ENCODE measurements at places on chromosomes 11 and 22.

DNA sequence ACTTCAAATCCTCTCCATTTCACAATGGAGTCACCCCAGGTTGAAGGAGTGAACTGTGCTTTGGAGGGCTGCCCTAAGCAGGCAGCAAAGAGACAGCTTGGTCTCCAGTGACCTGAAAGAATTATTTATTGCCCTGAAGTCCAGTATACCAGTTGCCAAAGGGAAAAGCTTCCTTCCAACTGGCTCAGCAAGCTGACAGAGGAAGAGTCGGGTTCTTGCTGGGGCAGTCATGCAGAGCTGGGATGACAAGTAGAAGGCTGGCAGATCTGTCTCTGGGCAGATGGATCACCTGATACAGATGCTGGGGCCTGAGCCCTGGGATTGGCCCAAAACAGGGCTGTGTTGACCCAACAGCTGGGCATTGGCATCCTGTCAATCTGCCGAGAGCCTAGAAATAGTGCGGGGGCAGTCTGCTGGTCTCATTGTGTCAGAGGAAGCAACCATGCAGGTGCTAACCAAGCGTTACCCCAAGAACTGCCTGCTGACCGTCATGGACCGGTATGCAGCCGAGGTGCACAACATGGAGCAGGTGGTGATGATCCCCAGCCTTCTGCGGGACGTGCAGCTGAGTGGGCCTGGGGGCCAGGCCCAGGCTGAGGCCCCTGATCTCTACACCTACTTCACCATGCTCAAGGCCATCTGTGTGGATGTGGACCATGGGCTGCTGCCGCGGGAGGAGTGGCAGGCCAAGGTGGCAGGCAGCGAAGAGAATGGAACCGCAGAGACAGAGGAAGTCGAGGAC is at the start of gene THRSP:
THRSP (plus strand) TSS at position 422 of the 742 bp plus-strand sequence; CDS start at position 443, 21 bp downstream.
- DNase-seq, result no peak

DNA sequence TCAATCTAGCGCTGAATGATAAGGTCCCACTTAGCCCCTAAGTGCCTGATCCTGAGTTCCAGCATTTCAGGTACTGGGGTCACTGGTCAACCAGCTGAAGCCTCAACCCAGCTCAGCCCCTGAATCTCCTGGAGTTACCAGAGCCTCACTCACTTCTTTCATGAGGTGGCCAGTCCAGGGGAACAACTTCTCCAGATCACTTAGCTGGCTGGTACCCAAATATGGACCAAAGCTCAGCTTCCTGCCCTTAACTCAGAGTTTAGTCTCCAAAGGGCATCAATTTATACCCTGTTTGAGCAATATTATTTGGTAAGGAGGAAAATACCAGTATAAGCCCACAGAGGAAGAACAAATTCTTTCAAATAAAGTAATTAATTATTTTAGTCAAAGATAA is 105.6 kb downstream of the SLC1A2 start:
- no peak for DNase-seq

GRCh38 chr11:64264371-64264852 is 13.1 kb downstream of the PLCB3 start:
- no peak for DNase-seq

- no peak for DNase-seq
Observed at GRCh38 chr11:102900346-102900745, 25.6 kb upstream of the MMP12 start.

- DNase-seq, result no peak
Observed at GRCh38 chr11:64850979-64851567, 6.6 kb upstream of the CDC42BPG start.

GRCh38 chr11:88131764-88132470 is 43.3 kb downstream of the RAB38 start:
- no peak for DNase-seq

DNA sequence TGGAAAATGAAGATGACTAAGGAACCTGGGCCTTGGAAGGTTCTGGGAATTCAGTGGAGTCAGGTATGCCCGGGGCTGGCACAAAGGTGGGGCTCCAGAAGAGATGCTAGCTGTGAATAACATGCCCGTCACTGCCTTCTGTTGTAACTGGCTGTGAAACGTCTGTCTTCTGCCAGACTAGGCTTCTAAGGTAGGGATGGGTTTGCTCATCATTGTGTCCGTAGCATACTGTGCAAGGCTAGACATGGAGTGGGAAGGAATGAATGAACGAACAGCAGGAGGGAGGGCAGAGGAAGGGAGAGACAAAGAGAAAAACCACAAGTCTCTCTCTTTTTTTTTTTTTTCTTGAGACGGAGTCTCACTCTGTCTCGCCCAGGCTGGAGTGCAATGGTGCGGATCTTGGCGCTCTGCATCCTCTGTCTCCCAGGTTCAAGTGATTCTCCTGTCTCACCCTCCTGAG is 327.4 kb downstream of the MN1 start:
- peak; percentile 80 for DNase-seq

GRCh38 chr11:34165786-34166555 is 60.5 kb downstream of the NAT10 start:
- no peak for DNase-seq

- DNase-seq, result peak; percentile 83
Observed at GRCh38 chr11:1826552-1827094, 8.2 kb upstream of the SYT8 start.

DNA sequence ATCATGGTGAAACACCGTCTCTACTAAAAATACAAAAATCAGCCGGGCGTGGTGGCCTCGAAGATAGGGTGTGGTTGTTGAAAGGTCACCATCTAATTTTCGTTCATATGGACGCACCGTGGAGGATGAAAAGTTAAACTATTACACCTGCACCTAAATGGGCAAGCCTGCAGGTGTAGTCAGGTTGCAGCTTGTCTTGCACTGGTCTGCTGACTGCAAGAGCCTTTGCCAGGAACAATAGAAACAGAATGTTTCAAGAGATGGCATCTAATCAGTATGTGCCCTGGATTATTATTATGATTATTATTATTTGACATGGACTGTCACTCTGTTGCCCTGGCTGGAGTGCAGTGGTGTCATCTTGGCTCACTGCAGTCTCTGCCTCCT is 908 bp downstream of the NADSYN1 start:
- DNase-seq, result no peak

DNA sequence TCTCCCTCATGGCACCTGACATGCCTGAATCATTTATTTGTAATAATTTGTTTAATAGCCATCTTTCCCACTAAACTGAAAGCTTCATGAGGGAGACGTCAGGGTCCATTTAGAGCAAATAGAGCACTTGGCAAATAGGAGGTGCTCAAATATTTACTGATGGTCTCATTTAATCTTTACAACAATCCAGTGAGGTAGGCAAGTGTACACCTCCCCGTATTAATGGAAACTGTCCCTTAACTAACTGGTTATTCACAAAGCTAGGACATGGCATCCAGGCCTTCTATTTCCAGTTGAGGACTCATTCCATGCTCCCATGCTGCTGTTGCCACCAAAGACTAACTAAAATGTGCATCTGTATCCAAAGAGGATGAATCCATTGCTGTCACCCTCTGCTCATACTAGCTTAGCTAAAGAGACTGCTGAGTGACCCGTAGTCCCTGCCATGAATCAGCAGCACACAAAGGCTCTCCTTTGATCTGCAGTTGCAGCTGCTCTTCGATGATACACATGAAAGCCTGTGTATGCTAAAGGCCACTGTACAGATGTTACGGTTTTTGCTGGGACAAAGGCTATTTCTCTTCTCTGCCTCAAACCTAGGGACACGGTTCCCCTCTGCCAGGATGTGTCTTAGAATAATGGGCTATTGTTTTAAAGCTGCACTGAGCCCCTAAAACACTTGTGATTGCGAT is 82.6 kb downstream of the RAB30 start:
- no peak for DNase-seq

- no peak for DNase-seq
Observed at GRCh38 chr11:70055444-70055843, 22.7 kb upstream of the ANO1 start.

DNA sequence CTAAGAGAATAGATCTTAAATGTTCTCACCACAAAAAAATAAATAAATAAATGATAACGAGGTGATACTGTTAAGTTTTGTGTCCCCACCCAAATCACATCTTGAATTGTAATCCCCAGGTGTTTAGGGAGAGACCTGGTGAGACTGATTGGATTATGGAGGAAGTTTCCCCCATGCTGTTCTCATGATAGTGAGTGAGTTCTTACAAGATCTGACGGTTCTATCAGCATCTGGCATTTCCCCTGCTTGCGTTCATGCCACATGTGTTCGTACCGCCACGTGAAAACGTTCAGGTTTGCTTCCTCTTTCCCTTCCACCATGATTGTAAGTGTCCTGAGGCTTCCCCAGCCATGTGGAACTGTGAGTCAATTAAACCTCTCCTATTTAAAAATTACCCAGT is 1514.8 kb upstream of the TENM4 start:
- no peak for DNase-seq

- peak; percentile 57 for DNase-seq
Observed at GRCh38 chr22:39522567-39523300, 2.4 kb downstream of the ATF4 start.

DNA sequence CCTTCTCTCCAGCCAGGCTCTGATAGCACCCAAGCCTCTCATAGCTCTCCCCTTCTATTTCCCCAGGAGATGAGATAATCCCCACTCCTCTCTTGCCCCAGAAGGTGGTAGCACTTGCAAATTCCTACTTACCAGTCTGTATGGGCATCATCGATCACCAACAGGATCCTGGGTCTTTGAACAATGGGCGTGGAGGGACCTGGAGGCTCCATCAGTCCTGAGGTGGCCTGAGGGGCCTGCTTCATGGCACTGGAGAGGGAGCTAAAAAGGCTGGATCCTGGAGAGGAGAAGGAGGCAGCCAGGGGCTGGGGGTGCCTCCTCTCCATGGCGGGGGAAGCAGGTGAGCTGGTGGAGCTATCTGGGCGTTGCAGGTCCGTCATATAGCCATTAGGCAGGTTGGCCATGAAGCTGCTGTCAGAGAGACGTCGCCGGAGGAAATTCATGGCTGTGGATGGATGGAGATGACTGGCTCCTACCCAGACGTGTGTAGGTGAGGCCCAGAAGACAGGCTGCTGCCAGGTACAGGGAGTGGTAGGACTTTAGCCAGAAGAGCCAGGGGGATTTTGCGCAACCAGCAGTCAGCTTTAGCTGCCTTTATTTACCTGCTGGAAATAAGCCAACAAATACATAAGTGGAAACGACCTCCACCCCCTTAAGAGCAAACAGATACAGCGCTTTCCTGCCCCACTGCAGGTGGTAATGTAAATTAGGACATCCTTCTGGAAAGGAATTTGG is 51.8 kb downstream of the SYN3 start:
- DNase-seq, result no peak

DNA sequence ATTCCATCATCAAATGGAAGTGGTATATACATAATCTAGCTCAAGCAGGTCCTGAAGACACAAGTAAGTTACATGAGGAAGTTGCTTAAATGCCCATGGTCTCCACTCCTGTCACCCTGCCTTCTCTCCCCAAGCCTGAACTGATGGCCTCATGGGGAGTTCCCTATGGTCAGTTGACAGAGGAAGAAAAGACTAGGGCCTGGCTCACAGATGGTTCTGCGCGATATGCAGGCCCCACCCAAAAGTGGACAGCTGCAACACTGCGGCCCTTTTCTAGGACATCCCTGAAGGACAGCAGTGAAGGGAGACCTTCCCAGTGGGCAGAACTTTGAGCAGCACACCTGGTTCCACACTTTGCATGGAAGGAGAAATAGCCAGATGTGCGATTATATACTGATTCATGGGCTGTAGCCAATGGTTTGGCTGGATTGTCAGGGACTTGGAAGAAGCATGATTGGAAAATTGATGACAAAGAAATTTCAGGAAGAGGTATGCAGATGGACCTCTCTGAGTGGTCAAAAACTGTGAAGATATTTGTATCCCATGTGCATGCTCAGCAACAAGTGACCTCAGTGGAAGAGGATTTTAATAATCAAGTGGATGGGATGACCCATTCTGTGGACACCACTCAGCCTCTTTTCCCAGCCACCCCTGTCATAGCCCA is 17.3 kb upstream of the CD82 start:
- DNase-seq, result no peak

- peak; percentile 65 for DNase-seq
Observed at GRCh38 chr11:31492320-31492913, 17.0 kb downstream of the IMMP1L start.

DNA sequence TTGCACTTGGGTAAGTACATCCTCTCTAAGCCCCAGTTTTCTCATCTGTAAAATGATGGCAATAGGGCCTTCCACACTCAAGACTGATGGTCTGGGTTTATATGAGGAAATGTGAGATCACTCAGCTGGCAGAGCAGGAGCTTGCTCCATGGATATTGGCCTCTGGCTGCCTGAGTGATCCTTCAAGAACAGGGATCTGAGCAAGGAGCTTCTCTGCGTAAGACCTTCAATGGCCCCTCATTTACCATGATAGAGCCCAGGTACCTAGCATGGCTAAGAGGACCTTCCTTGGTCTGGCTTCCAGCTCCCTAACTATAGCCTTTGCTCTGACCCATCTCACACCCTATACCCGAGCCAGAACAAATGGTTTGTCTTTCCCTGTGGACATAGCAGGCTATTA is 5.5 kb downstream of the ROBO4 start:
- no peak for DNase-seq

DNA sequence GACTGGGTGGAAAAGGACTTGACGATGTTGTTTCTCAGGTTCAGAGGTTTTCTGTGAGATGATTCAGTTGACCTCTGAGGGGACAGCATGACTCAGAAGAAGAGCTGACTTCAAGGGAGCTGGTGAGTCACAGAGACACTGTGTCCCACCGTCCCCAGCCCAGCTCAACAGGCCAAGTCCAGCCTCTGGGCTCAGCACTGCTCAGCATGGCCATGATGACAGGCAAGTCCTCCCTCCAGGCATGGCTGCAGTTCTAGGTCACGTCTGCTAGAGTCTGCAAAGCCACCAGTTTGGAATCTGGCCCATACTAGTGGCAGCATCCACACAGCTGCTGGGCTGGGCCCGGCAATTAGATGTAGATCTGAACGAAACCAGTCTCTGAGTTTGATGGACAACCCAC is 12.9 kb downstream of the TRIM29 start:
- peak; percentile 10 for DNase-seq

DNA sequence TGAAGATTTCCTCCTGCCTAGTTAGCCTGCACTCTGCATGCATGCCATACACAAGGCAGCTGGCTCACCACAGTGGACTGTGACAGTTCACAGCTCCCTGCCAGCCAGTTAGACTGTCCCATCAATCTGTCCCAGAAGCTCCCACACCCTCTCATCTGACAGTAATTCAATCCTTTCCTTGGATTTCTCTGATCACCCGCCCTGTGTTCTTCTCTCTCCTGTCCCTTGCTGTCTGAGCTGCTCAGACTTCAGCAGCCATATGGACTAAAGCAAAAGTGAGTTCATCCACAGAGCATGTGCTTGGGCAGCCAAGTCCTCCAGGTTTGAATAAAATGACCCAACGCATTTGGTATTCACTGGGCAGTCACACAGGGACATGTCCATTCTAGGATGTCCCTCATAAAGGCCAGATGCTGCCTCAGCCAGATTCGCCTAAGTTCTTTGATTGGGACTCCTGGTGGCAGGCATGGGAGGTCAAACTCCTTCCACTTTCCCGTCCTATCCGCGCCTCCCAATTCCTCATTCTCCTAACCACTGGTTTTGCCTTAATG is 54.5 kb upstream of the ZBTB44 start:
- DNase-seq, result no peak

- no peak for DNase-seq
Observed at GRCh38 chr11:47667555-47667954, 25.2 kb upstream of the MTCH2 start.

GRCh38 chr11:13091804-13092203 is 82.7 kb downstream of the RASSF10 start:
- no peak for DNase-seq
